T1000 (cell line): ENCODE measurements at places on chromosomes 16 and 17.

DNA sequence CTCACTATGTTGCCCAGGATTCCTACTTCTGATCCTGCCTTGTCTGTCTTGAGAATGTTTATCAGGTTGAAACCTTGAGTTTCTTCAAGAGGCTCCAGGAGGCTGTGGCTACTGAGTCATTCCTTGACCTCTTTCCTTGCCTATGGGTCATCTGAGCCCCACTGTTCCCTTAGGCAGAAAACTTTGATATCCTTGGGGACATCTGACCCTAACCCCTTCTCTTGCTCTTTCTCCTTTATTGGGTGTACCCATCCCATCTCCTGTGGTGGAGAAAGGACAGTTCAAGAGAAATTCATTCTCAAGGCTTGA is 12.5 kb downstream of the ARL4D start:
- no peak for DNase-seq

GRCh38 chr17:51056813-51057510 is 63.7 kb downstream of the SPAG9 start:
- DNase-seq: no peak

- no peak for DNase-seq
Measured at GRCh38 chr16:51867386-51868065, 679.4 kb downstream of the TOX3 start.

- DNase-seq: peak; percentile 54
Measured at GRCh38 chr17:66301864-66302741, at the start of gene PRKCA. Gene PRKCA (plus strand): TSS chr17:66302613.

DNA sequence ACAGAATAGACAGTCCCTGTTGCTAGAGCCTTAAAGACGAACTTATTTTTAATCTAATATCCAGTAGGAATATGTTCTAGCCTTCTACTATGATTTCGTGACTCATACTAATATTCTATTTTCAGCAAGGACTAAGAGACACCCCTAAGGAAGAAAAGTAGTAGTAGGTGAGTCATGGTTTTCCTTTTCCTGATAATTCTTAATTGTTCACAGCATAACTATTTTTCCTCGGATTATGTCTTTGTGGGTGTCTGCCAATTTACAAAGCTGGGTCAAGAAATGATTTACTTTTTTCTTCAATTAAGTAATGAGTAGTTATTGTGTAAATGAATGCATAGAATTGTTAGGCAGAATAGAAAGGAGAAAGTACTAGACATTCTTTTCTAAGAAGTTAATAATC is 292.2 kb downstream of the TOX3 start:
- DNase-seq: no peak

- DNase-seq: no peak
Measured at GRCh38 chr16:74942566-74942965, 42.4 kb downstream of the WDR59 start.

- DNase-seq: no peak
Measured at GRCh38 chr17:56521414-56522141, 71.9 kb upstream of the NOG start.

DNA sequence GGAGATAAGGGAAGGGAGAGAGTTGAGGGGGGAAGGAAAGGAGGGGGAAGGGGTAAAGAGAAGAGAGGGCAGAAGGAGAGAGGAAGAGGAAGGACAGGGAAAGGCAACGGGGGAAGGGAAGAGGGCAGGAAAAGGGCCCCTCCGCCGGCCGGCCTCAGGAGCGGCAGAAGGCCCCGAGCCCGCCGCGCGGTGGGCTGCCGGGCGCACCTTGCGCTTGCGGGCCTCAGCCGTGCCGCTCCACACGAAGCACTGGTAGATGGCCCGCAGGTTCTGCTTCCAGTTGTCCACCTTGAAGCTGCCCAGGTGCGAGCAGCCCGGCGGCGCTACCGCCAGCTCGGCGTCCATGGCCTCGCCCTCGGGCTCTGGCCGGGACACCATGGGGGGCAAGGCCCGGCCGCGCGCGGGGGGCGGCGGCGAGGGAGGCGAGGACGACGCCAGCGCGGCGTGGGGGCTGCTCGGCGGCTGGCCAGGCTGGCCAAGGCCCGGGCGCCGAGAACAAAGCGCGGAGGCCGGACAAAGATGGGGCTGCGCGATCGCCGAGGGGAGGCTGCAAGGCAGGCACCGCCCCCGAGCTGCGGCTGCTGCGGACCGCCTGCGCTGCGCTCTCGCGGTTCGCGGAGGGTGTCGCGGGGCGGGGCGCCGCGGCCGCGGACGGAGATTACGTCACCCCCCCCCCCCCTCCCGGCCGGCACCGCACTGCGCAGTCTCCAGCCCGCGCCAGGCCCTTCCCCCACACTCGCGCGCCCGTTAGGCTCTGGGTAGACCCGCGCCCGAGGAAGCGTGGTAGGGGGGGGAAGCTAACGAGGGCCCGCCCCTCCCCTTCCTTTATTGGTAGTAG is at the start of gene USP22:
TSS of gene USP22 (minus strand) at position 554 of the 838 bp plus-strand sequence. CDS start at position 378, 176 bp downstream.
- no peak for DNase-seq

DNA sequence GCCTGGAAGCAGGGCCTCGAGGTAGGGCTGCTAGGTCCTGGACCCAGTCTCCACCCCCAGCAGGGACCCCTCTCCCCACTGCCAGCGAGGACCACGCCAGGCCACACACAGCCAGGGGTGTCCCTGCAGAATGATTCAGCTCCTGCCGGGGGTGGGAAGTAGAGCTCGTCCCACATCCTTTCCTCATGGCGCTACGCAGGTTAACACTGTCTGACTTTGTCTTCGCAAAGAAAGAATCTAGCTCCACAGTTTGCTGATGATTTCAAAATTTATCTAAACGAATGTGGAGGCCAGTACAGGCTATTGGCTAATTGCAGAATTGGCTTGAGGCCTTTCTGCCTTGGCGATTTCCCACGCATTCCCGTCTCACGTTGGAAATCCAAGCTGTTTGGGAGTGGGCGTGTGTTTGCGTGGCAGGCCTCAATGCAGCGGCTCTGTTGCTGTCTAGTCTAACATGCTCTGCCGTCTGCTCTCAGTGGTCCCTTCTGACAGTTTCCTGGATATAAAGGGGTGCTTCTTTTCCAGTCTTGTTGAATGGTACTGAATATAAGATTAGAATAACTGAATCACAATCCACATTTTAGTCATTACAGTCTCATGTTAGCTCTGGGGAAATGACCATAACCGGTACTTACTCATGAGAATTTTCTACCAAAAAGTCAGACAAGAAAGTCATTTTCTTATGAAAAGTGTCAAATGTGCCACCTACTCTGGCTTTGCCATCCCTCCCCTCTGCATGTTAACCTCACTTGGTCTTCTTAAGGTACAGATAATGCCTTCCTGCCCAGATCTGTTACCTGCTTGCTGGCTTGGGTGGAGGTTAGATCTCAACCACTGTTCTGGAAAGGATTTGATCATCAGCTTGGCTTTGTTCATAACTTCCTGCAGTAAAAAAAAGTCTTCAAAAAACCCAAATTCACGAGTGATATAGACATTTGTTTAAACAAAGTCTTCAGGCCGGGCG is 252.4 kb downstream of the NTN1 start:
- no peak for DNase-seq

DNA sequence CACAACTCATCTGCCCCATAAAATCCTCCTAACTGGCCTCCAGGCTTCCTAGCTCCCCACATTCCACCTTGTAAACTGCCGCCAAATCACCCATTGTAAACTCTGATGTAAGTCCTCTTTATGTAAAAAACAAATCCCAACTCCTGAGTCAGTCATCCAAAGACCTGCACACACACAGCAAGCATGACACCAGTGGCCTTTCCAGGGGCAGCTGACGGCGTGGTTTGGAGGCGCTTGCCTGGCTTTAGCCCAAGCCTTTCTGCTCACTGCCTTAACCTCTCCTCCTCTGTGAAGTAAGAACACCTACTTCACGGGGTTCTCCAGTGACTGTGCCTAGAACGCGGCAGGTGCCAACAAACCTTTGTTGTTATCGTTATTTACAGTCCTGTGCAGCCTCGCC is 14.0 kb downstream of the UBE2O start:
- no peak for DNase-seq

GRCh38 chr16:48292452-48292851 is 45.1 kb upstream of the ABCC11 start:
- no peak for DNase-seq

DNA sequence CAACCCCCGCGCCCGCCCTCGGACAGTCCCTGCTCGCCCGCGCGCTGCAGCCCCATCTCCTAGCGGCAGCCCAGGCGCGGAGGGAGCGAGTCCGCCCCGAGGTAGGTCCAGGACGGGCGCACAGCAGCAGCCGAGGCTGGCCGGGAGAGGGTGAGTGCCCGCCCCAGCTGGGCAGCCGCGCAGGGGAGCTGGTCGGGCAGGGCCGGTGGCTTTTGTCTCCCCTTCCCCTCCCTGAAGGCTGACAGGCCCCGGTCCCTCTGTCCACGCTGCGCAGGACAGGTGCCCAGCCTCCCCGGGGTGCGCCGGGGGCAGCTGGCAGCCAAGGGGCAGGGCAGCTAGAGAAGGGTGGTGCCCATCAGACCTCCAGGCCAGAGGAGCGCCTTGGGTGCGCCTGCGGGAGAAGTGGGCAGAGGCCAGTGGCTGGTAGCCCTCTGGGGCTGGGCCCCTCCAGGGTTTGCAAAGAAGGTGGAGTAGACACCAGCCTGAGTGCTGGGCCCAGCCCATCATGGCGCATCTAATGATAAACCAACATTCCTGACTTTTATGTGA is 278 bp downstream of the ITGB4 start:
- no peak for DNase-seq

DNA sequence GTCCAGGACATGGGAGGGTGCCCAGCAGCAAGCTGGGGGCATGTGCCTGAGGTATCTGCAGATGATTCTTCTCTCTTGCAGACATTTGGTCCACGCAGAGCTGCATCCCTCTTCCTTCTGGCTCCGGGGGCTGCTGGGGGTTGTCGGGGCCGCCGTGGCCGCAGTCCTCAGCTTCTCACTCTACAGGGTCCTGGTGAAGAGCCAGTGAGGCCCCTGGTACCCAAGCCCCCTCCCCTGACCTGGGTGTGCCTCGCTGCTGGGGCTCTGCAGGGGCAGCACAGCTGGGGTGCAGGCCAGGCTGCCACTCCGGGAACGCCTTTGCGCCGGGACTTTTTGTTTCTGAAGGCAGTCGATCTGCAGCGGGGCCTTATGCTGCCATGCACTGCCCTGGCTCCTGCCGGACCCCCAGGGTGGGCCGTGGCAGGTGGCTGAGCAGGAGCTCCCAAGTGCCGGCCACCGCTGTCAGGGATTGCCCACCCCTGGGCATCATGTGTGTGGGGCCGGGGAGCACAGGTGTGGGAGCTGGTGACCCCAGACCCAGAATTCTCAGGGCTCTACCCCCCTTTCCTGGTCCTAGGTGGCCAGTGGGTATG is 2.0 kb upstream of the RHBDL1 start:
- DNase-seq: no peak

- no peak for DNase-seq
Measured at GRCh38 chr17:51372345-51373004, 112.1 kb downstream of the UTP18 start.

DNA sequence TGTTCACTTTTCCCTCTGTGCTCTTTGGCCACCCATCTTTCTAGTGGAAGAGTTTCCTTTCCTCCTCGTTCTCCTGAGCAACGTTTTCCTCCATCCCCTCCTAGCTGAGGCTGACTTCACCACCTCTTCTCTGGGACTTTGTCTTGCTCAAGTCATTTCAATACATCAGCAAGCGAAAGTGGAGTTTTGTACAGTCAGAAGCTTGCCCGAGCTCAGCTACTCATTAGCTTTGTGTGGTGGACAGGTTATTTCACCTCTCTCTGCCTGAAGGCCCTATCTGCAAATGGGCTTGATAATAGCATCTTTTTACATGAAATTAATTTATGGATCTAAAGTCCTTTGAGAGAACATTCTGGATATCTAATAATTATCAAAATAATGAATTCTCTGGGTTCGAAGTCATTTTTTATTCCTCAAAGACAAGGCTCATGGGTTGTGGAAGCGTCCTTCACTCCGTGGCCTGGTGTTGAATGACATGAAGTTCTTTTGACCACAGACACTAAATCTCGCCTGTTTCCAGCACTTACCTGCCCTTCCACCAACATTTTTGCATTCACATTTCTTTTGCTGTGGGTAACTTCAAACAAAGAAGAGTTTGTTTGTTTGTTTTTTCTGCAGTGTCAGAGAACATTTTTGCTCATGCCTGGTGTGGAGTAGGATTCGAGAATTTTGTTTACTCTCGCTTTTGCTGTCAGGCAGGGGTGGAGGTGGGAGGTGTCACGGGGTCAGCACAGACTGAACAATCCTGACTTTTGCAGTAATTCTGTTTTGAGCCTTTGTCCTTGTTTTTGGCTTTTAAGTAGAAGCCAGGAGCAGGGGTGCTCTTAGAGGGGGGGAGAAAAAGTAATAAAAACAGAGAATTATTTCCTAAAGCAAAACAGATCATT is 155.0 kb upstream of the CACNG5 start:
- no peak for DNase-seq

GRCh38 chr17:64275016-64275415 is 12.0 kb upstream of the TEX2 start:
- no peak for DNase-seq

GRCh38 chr16:27235055-27235937 is 32.0 kb downstream of the KDM8 start:
- peak; percentile 81 for DNase-seq

- DNase-seq: peak; percentile 50
Measured at GRCh38 chr17:29369831-29370735, 20.1 kb upstream of the TAOK1 start.

DNA sequence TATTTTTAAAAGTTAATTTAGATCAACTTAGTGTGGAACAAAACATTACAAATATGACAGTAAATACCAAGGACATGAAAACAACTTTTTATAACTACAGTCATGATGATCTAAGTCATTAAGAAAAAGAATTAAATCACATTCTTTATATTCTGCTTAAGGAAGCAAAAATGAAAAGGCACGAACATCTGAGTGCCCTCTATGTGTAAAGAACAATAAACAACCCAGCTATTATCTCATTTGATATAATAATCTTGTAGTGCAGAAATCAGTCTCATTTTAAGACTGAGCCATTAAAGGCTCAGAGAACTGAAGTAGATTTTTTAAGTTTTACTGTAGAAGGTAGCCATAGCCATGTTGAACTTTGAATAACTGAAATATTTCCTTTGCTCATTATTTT is 13.4 kb downstream of the MYO1D start:
- DNase-seq: no peak

GRCh38 chr16:68232335-68232734 is 3.6 kb downstream of the ESRP2 start:
- DNase-seq: no peak

- DNase-seq: no peak
Measured at GRCh38 chr16:67000384-67001351, 12.3 kb downstream of the CES4A start.

DNA sequence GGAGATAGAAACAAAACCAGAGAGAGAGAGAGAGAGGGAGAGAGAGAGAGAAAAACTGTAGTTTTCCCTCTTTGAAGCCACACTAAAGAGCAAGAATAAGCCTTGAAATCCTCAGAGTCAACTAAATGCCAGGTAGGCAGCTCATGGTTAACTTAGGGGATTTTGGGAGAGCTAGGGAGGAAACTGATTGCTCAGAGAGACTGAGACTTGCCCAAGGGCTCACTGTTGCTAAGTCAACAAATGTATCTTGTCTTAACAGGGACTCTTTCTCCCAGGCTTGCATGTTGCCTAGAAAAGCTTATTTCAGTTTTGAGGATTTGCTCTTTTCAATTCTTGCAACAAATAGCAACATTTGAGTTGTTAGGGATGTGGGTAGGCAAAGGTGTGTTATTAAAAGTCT is 4.5 kb upstream of the SLC5A11 start:
- no peak for DNase-seq

GRCh38 chr16:65024767-65025178 is 97.1 kb downstream of the CDH11 start:
- no peak for DNase-seq

- DNase-seq: no peak
Measured at GRCh38 chr17:56826611-56827414, 6.9 kb downstream of the C17orf67 start.
